ENCODE measurements at places on chromosomes 5 and 9.

DNA sequence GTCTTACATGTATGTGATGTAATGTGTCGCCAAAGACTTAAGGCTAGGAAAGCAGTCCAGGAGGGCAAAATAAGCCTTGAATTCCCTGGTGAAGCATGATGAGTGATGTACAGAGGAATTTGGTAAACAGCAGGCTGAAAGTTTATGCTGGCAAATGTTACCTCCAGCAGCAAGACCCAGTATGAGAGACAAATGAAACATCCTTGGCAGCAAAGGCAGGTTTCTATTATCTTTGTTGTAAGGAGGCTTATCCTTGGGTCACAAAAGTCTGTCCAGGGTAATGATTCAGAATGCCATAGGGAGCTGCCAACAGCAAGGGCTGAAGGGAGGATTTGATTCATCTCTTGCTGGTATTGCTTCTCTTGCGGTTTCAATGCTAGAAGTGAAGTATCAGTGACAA lies 75.9 kb upstream of the HTR4 start:
- DNase-seq = no peak

DNA sequence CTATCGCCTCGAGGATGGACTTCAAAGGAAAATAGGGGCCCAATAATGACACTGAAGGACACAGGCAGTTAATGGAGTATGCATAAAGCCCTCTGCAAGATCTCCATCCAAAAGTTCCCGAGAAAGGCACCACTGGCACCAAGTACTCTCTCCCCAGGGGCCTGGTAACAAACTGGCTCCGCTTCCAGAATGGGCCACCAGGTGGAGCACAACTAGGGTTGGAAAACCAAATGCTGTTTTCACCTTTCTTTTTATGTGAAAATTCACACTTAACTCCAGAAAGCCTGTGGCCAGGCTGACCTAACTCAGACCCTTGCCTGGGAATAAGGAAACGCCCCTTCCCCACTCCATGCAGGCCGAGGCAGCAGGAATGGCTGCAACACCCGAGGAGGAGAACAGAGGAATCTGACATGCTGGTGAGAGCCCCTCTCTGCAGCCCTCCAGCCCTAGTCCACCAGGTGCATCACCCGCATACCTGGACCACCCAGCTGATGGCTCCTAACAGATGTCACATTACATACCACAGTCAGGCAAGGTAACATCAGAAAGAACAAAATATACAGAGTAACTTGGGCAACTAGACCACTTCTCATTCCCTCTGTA lies 42.8 kb downstream of the CAMSAP1 start:
- peak; percentile 54 for DNase-seq

GRCh38 chr5:172869691-172870090 lies 35.6 kb downstream of the ERGIC1 start:
- DNase-seq = no peak

- no peak for DNase-seq
Observed at GRCh38 chr9:128523199-128523925, 18.8 kb downstream of the GLE1 start.

DNA sequence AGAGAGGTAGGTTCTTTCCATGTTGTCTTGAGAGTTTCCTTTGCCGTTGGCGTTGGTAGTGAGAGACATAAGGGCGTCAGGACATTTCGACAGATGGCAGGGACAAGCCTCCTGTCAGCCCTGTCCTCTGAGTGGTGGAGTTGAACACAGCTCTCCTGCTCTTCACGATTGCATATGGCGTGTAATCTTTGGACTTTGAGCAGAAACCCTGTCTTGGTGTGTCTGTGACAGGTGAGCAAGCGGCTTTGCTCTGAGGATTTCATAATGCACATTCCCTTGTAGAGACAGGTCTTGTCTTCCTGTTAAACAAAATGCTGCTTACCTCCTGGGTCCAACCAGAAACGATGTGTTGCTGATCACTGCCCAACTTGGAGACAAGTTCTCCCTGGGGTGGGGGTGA lies 146.5 kb downstream of the NXNL2 start:
- DNase-seq = no peak

DNA sequence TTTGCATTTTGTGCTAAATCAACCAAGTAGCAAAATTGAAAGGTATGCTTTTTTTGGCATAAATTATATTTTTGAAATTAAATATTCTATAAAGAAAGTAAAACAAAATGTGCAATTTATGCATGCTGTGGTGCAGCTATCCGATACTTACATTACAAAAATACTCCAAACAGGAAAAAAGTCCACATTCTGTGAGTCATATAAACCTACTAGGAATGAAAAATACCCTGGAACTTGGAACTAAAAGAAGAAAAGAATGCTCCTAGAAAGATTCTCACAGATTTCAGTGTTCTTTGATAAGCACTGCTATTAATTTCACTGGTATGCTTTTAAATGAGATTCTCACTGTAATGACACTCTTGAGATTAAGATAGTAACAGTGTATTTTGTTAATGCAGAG lies 92.6 kb downstream of the OSMR start:
- DNase-seq = no peak

- no peak for DNase-seq
Observed at GRCh38 chr5:64506567-64507263, 900 bp downstream of the RGS7BP start.

GRCh38 chr5:43034591-43034968 lies 5.5 kb downstream of the ANXA2R start:
- no peak for DNase-seq

DNA sequence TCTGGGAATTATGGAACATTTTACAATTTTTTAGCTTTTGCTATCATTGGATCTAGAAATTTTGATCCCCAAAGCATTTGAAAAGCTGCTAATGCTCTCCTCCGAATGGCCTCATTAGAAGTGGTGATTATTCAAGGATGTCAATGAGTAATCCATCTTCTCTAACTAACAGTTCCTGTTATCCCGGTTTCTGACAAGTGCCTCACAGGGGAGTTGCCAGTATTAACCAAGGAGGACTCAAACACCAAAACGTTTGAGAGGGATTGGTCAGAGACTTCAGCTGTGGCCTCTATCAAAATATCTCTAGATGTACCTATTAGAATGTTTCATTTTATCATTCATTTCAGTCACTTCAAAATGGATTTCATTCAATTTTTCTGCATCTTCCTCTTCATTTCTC lies 208.3 kb upstream of the ITGA1 start:
- no peak for DNase-seq

GRCh38 chr5:141674747-141675146 lies 7.3 kb downstream of the ARAP3 start:
- DNase-seq = no peak

DNA sequence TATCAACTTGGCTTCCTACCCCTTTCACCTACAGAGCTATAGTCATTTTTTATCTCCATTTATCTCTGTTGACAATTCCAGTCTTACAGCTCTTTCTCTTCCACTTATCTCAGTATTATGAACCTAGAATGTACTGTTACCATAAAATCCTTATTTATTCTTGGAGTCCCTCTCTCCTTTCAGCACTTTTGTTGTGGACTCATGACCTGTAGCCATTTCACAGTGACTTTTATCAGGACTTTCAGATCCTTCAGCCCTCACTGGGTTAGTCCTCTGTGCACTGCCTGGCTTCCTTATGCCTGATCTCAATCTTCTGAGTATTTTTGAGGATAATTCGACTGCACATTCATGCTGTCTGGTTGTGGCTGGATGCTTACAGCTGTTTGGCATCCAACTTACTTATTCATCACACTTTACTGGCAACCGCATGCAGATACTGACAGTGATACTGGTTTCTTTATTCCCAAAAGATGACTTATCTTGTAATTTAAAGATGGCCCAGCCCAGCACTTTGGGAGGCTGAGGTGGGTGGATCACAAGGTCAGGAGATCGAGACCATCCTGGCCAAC lies 293.3 kb downstream of the MAN2A1 start:
- DNase-seq = no peak

DNA sequence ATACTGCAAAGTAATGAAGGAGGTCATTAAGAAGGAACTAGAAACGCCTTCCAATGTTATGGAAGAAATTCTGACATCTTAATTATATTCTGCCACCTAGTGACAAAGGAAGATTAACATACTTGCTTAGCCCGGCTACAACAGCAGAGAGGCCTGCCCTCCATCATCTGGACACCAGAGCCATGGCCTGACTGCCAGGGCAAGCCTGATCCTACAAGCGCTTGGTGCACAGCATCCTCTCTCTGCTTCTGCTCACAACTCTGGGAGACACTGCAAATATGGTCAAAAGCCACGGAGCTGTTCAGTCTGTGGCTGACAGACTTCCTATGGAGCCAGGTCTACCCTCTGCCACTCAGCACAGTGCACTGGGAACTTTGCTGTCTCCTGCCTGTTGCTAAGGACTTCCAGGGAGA lies 87.3 kb upstream of the SLC44A1 start:
- no peak for DNase-seq

DNA sequence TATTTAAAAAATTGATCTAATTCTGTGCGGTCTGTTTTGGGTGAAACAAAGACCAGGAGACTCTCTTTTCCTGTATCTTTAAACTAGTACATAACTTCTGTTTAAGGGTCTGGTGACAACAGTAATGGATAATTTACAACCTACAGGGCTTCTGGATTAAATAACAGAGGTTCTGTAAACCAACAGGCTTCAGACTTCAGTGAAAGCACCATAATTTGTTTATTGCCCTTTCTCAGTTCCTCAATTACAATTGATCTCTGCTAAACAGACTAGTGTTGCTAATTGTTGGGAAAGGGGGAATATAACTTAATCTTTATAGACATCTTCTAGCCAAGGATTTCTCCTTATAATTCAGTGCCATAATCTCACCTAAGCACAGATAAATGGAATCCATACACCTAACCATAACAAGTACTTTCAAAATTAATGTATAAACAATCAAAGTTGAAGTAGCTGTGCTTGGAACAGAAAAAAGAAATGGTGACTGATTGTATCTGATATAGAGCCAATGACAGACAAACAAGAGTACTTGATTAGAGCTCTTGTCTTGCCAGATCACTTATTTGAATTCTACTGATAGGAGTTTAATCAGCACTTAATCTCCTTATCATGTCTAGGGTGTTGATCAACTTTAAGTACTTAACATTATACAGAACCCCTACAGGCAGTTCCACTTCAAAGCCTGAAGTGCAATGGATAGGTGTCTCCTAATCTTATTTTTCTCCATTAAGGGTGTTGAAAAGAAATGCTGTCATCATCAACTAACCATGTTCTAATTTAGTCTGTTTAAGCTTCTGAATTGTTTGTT lies 536.0 kb downstream of the NR2F1-AS1 start:
- DNase-seq = no peak

- DNase-seq = no peak
Observed at GRCh38 chr9:124453586-124454191, 3.4 kb downstream of the ADGRD2 start.

DNA sequence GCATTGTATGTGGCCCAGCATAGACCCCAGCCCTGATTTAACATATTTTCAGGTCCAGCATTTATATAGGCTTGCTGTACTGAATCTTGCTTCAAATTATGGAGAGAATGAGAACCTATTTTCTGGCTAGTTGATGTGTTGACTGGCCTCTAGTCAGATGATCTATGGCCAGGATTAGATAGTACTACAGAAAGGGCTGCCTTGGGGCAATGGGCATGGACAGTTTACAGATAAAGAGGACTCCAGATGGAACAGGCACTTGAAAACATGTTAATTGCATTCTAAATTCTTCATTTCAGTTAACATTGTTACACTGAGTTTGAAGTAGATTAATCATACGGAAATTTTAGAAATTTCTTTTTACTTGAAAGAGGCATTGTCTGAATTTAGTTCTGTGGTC lies 61.5 kb downstream of the RAB14 start:
- no peak for DNase-seq

GRCh38 chr5:13316176-13316575 lies 628.3 kb downstream of the DNAH5 start:
- no peak for DNase-seq
